ENCODE measurements at places on chromosomes 3 and 15.
A peak's percentile ranks its signal among the peaks of the same experiment; 100 is the strongest.

GRCh38 chr3:53384465-53385423 is 37.4 kb upstream of the DCP1A start:
- DNase-seq = no peak

GRCh38 chr15:84949043-84949442 is 32.6 kb upstream of the PDE8A start:
- no peak for DNase-seq

GRCh38 chr3:33918126-33918756 is 119.8 kb downstream of the PDCD6IP start:
- DNase-seq = no peak

DNA sequence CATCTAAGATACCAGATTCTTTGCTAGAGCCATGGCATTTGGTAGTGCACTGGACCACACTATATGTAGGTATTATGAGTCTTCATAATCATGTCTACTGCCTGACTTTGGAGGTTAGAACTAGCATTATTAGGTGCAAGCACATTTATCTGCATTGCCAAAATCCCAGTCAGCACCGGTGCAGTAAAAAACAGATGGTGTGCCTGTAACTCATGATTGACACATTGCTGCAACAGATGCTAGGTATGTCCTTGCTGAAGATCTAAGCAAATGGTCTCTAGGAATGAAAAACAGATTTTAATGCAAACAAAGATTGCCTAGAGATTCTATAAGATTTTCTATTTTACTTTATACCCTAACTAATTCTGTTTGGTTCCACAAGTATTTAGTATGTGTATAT is 47.7 kb downstream of the MYO5A start:
- DNase-seq = no peak

GRCh38 chr3:42852441-42852840 is 23.2 kb downstream of the CYP8B1 start:
- DNase-seq = no peak

DNA sequence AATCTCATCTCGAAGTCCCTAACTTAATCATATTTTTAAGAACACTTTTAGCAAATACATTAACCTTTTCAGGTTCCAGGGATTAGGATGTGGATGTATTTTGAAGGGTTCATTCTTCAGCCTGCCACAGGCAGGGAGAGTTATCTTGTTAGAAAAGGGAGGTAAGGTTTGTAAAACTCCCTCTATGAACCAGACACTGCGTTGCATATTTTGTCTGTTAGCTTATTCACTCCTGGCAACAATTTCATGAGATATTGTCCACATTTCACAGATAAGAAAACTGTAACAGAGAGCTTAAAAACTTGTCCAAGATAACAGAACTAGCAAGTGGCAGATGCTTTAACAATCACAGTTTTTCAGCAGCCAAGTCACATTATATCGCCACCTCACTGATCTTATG is 155.4 kb downstream of the DIPK2A start:
- DNase-seq = no peak

DNA sequence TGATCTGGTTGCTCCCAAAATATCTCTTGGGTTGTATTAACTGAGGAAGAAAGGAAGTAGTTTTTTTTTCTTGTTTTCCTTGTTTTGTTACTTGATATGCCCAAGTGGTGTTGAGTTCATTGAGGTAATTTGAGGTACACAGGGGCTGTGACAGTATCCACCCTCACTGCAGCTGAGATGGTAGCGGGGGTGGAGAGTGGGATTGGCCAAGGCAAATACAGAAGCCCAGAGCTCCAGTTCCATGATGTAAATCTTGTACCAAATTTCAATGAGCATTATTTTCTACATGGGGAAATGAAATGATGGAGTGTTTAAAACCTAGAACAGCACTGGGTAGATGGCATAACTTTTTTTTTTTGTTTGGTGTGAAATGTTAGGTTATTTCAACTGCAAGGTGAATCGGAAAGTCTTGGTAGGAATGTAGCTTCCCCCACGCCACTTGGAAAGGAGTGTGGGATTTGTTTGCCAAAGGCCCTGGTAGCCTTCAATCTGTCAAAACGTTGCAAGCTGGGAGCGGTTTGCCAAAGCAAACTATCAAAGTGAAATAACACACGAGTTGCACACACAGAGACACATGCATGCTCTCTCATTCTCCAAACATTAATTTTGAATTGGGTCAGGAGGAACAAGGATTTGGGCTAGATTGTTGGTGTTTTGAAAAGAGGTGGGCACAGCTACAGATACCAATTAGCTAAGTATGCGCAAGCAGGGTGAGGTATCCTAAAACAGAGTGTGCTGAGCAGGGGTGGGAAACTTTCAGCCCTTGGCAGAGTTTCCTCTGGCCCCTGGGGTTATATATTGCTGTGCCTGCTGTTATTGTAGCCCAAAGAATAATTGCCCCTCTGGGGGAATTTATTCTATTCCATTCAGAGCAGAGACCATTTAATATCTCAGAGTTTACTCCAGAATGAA is 34.6 kb downstream of the THSD4 start:
- DNase-seq = no peak

GRCh38 chr3:185164428-185165217 is 11.8 kb upstream of the C3orf70 start:
- DNase-seq = no peak

- DNase-seq = peak; percentile 10
These were observed 87.4 kb downstream of the NFKBIZ start for GRCh38 chr3:101936419-101937356.

GRCh38 chr3:151871639-151872468 is 1.6 kb upstream of the SUCNR1 start:
- DNase-seq = no peak

DNA sequence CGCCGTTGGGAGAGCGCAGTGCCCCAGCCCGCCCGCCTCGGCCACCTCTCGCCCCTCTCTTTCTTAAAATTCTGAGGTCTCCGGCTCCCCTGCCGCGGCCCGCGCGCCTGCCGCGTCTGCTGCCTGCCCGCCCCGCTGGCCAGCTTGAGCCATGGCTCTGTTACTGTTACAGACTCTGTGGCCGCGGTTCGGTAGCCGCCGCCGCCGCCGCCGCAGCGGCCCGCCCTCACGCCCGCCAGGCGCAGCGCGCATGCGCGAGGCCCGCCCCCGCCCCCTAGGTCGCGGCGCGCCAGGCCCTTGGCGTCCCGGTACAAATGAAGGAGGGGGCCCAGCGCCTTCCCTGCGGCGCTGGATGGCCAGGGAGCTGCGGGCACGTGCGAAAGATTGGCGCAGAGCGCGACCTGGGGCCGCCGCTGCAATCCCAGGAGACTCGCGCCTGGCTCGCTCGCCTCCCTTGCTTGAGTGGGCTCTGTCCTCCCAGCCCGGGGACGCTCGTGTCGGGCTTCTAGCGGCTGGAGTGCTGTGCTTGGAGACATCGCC is at the start of gene ONECUT1:
ONECUT1 (minus strand) TSS at position 168 of the 540 bp plus-strand sequence. CDS start 452 bp downstream, outside the sequence.
- DNase-seq = peak; percentile 29

DNA sequence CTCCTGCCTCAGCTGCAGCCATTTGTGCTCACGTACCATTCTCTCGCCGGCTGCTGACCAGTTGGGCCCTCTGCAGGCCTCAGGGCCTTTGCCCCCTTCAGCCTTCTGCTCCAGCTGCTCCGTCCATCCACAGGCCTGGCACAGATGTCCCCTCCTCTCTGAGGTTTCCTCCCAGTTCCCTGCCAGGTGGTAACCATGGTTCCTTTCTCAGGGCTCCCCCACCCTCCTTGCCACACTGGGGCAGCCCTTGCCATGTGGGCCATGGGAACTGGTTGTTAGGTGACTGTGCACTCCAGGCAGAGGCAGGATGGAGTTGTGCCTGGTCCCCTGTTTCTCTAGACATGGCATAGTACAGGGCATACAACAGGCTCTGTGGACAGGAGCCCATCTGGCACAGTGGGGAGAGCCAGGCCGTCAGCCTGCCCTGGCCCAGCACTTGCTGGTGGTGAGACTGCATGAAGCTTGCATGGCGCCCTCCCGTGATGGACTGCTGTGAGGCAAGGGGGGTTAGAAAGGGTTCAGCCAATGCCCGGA is 148.9 kb downstream of the DNAJB8 start:
- DNase-seq = no peak

- no peak for DNase-seq
These were observed 1028.6 kb downstream of the MCTP2 start for GRCh38 chr15:95259965-95260364.

GRCh38 chr3:56629451-56629850 is 53.6 kb downstream of the TASOR start:
- DNase-seq = no peak

DNA sequence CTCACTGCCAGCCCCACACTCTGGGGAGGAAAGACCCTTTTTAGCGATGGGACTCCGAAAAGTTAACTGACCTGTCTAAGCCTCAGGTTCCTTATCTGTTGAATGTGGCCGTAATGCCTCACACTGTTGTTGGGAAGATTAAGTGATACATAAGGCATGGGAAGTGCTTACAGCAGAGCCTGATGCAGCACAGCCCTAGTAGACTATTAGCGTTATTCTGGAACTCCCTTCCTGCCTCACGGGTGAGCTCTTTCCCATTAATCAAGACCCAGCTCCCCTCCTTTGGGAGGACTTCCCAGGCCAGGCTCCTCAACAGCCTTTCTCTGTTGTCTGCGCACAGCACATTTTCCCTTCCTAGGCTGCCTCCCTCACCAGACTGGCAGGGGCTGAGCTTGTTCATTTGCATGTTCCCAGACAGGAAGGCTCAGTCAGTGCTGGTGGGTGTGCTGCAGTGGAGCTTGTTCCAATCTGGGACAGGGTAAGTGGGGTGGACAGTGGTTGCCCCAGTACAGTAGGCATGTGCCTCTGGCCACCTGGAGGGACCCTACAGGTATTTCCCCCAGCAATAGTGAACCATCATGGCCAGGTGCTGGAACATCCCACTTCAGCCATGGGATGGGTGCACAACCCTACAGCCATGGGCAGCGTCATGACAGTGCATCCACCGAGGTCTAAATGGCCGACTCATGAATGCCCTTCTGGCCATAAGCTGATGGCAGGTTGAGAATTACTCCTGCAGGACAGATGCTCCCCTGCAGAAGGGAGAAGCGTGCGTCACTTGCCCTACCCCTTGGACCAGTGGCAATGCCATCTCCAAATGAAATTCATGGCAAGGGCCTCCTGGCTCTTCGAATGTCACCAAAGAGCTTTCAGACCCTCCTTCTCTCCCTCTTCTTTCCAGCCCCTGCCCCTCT is 5.8 kb upstream of the PSTPIP1 start:
- no peak for DNase-seq

DNA sequence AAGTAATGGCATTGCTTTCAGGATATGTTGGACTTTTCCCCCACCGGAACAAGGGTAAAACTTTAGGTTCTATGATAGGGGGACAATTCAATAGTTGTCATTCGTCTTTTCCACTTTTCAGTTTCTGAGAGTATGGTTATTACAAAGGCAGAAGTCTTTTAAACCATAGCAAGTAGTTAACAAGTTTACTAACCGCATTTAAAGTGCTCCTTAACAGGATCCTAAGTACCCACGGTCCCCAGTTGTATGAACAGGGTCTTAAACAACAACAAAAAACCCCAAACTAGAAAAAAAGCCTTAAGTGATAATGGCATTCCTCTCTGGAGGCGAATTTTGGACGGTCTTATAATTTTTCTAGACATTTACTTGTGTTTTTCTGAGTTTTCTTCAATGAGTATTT is 831 bp downstream of the IFT57 start:
- no peak for DNase-seq

- no peak for DNase-seq
These were observed 319.2 kb downstream of the ZNF621 start for GRCh38 chr3:40843851-40844548.

DNA sequence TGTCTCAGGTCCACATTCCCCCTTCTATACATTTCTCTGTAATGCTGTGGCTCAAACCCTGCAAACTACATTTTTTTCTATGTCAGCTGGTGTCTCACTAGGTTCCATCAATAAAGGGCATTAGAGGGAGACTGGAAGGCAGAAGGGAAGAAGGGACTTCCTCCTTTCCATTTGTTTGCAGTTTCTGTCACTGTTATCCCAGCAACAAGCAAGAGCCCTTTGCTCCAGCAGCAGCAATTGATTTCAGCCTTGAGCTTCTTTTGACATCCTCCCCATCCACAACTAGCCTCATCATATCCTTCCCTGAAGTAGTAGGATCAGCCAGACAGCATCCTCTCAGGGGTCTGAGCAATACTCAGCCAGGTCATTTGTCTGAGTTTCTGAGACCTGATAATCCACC is 5.3 kb upstream of the NCK1 start:
- DNase-seq = no peak

- no peak for DNase-seq
These were observed 373.1 kb downstream of the PTPRG start for GRCh38 chr3:61934505-61934871.

DNA sequence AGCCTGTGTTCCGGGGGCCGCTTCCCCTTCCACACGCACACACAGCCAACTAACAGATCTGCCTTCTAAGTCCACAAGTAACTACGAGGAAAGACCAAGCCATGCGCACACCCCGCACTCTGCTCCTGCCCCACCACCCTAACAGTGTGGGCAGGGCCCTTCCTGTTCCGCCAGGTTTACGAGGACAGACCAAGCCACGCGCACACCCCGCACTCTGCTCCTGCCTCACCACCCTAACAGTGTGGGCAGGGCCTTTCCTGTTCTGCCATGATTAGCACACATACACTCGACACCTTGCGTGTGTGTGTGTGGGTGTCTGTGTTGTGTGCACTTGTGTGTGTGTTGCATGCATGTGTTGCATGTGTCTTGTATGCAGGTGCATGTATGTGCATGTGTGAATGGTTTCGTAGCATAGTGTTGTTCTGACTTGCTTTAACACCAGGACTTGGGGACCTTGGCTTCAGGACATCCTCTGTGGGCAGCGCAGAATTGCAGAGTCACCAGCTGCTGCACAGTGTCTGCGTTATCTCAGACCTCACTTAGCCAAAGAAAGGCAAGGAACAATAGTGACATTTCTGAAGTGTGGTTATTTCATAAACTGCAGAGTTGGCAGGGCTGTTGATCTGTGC is 114.4 kb downstream of the CHSY1 start:
- DNase-seq = no peak

GRCh38 chr15:92163641-92164040 is 230.0 kb upstream of the ST8SIA2 start:
- DNase-seq = no peak

- no peak for DNase-seq
These were observed 8.7 kb downstream of the SLC6A6 start for GRCh38 chr3:14411166-14411526.

DNA sequence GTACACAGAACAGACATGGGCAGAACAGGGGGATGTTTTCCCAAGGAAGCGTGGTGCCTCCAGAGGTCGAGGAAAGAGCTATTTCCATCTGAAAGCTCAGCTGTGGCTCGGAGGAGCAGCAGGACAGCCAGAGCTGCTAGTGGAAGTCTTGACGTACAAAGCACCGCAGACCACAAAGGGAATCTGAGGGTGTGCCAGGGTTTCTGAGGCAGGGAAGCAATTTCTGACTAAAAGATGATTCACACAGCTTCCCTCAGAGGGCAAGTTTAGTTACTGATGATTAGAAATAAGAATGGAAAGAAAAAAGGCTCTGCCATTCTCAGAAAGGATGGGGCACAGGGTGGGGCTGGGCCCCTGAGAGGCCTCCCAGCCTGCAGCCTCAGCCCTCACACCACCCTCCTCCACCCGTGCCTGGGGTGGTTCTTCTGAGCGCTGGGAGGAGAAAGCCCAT is 45.8 kb upstream of the SEC13 start:
- DNase-seq = peak; percentile 16

GRCh38 chr3:66572090-66572675 is 71.4 kb upstream of the LRIG1 start:
- DNase-seq = no peak

- no peak for DNase-seq
These were observed 352.8 kb upstream of the SEMA6D start for GRCh38 chr15:47364230-47365141.
